ENCODE measurements at places on chromosomes 4 and X.

DNA sequence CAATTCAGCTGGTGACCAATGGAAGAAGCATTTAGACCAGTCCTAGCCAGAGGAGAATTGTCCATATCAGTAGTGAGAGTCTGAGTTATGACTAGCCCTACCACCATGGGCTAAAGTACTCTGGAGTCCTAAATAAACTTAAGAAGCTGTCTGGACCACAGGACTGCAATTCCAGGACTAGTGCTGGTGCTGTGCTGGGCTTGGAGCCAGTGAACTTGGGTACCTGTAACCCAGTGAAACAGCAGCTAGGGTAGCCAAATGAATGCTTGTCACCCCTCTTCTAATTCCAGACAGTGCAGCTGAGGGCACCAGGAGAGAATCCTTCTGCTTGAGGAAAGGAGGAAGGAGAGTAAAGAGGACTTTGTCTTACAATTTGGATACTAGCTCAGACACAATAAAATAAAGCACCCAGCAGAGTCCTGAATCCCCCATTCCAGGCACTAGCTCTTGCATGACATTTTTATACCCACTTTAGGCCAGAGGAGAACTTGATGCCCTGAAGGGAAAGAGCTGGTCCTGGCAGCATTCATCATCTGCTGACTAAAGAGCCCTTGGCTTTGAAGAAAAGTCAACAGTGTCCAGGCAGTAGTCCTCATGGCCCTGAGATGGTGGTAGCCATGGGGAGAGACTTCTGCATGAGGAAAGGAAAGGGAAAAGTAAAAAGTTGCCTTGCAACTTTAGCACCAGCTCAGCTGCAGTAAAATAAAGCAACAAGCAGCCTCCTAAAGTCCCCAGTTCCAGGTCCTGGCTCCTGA, 2675.7 kb downstream of the PCDH7 start:
- no peak for DNase-seq

GRCh38 chr4:3442959-3443749, 1.4 kb downstream of the HGFAC start:
- peak; percentile 51 for DNase-seq

GRCh38 chr4:8882239-8882638, 10.6 kb upstream of the HMX1 start:
- DNase-seq, result no peak

DNA sequence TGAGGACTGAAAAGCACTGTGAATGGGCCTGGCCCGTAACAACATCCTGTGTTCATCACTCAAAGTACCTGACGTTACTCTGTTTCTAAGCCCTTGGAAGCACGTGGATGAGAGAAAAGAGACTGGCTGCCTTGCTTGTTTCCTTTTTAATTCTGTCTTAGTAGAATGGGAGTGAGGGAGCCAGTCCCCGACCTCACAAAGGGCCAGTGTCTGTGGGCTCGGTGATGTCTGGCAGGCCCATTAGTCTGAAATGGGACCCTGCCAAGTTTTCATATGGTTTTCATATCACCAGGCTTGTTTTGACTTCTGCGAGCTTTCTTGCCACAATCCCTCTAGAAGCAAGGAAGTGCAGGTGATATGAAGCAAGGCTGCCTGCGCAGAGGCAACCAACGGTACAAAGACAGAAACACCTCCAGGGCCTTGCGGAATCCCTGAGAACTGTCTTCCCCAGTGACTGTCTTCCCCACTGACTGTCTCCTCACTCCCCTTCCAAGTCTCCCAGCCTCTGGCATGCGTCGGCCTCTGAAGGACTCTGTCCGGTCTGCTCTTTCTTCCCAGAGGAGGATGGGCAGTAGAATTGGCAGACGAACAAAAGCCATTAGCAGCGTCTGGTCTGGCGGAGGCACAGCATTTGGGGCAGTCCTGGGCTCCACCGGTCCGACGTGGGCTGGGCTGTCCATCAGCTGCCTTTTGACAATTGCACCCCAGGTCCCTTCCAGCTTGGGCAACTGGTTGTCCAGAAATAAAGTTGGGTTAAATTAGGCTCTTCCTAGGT, 20.2 kb upstream of the RASL11B start:
- no peak for DNase-seq

GRCh38 chrX:34956916-34957315, 14.3 kb downstream of the FAM47B start:
- no peak for DNase-seq

DNA sequence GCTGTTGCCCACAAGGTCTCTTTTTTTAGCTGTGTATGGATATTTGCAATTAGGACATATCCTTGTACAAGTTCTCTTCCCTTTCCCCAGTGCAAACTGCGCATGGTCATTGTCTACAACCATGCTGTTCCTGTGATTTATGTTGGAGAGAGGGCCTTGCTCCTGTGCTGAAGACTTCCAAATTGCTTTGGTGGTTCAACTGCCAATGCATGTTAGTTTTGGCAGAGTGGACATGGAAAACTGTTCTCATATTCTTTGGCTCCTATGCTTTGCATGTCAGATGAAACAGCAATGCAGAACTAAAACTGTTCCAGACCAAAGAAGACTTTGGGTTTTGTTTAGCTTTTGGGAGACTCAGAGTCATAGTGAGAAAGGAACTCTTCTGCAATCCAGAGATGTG, 148.8 kb upstream of the EDNRA start:
- DNase-seq, result no peak

GRCh38 chrX:15749642-15750610, 11.9 kb downstream of the CA5B start:
- DNase-seq, result no peak

DNA sequence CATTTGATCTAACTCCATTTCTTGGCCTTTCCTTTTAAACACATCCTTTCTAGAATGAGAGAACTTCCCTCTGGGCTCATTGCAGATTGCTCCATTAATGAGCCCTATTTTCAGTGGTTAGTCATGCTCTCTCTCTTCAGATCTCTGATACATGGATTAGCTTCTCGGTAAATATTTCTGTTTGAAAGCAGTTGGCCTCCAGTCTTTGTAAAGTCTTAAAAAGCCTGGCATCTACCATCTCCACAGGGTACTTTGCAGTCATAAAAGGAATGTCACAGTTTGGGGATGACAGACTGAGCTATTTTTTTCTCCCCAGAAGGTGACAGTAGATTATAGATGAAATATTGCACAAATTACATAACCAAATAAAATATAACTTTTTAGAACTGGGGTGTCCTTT, 72.7 kb downstream of the UNC5C start:
- no peak for DNase-seq

DNA sequence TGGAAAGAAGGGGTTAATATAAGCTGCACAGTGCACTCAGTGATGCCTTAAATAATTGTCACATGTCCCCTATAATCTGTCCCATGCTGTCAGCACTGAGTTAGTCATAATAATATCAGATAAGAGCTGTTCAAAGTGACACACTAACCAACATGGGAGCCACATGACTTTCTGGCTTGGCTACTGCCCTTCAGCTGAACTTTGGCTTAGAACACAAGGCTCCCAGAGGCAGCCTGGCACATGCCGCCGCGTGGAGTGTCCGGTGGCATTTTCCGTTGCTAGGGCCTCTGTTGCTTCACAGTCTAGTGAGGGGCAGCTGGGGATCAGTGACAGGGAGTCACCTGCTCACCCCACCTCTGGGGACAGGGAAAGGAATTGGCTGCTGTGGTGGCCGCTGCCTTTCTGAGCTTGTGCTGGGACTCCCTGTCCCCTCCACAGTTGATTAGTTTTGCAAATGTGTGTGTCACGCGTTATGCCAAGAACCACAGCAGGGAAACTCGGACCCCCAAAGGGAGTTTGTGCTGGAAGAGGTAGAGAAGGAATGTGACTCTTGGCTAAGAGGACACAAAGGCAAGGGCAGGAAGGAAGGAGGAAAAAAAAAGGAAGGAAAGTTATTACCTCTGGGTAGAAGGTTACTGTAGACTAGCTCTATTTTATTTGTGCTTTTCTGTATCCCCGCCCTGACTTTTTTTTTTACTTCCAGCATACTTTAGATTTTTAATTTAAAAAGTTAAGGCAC, 41.1 kb upstream of the PPARGC1A start:
- DNase-seq, result no peak

- no peak for DNase-seq
These were observed 22.5 kb downstream of the C4orf46 start for GRCh38 chr4:158649111-158649680.

DNA sequence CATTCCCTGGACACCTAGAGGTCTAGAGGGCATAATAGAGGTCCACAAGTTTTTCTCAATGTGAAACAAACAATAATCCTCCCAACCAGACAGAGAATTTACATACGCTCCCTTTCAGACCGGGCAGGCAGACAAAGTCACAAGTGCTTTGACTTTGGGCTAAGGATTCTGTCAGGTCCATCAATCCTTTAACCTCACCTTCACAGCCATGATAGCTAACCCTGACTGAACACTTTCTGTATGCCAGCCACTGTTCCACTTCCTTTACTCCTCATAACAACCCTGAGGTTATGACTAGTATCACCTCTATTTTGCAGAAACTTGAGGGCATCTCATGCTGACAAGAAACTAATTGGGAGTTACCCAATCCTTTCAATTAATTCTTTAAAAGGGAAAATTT, 118.8 kb upstream of the AFF2 start:
- DNase-seq, result no peak

GRCh38 chr4:69743476-69744156, 16.8 kb downstream of the SULT1B1 start:
- no peak for DNase-seq

DNA sequence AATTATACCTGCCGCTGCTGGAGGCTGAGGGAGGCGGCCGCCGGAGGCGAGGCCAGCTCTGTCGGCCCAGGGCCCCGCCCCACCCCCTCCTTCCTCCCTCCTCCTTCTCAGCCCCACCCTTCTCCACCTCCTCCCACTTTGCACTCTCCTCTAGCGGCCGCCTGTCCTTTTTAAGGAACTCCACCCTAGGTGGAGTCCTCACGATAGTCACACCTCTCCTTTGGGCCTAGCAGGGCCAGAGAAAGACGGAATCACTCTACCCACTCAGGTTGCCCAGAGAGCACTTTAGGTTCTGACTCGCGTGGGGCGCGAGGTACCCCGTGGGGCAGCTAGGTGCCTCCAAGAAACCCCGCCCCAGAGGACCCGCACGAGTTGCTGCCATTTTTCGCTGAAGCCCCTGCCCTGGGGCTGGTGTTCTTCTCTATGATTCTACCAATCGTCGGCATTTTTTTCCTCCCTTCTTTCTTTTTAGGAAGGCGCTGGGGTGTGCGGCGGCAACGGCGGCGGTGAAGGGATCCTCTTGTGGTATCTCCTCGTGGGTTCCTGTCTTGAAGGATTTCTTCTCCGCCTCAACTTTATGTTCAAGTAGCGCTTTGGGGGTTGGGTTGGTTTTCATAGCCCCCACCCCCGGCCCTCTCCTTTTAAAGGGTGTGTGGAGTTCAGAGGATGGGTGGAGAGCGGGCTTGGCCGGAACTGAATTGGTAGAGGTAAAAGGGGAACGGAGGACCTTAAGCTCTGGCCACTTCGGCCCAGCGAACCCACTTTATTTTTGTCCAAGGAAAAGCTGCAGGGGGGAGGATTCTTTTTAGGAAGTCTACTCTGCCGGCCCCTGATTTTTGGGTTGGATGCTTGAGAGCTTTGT, at the start of gene KLF8:
Gene KLF8, plus strand, starts transcription at position 136 of the 862 bp plus-strand sequence. CDS start 979 bp downstream, outside the sequence.
- peak; percentile 7 for DNase-seq

DNA sequence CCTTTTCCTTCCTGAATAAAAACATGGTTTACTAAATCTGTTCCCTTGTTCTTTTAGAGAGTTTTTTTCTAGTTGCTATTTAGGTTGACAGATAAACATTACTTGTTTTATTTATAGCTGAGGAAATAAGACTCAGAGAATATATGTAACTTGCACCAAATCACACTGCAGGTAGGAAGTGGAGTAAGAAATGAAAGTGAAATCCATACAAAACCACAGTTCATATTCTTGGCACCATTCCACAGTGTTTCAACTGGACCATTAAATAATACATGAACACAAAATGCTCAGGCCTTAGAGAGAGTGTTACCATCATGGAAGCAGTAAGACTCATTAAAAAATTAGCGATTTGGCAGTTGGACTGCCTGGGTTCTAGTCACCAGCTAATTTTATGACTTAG, 326.9 kb upstream of the SLIT2 start:
- no peak for DNase-seq

- no peak for DNase-seq
These were observed 144.3 kb downstream of the MOSPD2 start for GRCh38 chrX:15017491-15017890.

- DNase-seq, result no peak
These were observed 347.4 kb upstream of the AGA start for GRCh38 chr4:177789610-177790009.

- DNase-seq, result no peak
These were observed 47.2 kb upstream of the RPS6KA3 start for GRCh38 chrX:20313899-20314298.

DNA sequence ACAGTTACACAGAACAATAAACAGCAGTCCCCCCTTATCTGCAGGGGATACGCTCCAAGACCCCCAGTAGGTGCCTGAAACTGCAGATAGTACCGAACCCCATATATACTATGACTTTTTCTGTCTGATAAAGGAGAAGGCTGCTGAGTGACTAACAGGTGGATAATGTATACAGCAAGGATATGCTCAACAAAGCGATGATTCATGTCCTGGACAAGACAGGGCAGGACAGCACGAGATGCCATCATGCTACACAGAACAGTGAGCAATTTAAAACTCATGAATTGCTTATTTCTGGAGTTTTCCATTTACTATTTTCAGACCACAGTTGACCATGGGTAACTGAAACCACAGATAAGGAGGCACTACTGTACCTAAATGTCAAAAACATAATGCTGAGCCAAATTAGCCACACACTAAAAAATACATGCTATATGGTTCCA, 76.1 kb downstream of the MANBA start:
- DNase-seq, result no peak

- no peak for DNase-seq
These were observed 807.4 kb downstream of the FSTL5 start for GRCh38 chr4:161356351-161356750.
